HTR-8/SVneo (cell line): ENCODE measurements at places on chromosomes 7 and 10.

DNA sequence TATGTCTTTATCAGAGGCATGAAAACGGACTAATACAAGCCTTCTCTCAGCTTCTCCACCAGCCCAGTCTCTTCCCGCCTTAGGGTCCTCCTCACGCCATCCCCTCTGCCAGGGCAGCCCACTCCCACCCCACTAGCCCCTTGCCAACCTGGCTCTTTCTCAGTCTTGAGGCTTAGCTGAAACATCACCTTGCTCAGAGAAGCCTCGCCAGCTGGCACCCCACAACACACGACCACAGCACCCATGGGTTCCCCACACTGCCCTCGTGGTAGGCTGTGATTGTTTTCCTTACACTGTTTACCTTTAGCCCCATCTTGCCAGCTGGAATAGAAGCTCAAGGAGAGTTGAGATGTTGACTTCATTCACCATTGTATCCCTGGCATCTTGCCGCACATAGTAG, 44.4 kb downstream of the GPAM start:
- no peak for DNase-seq

- DNase-seq: no peak
Observed at GRCh38 chr10:4440260-4440659, 385.7 kb upstream of the AKR1E2 start.

GRCh38 chr10:43857206-43857930, 208.7 kb upstream of the ZNF32 start:
- peak; percentile 64 for DNase-seq

- DNase-seq: no peak
Observed at GRCh38 chr7:36047091-36047658, 105.9 kb upstream of the EEPD1 start.

GRCh38 chr10:11609052-11609451, 2.4 kb downstream of the USP6NL start:
- DNase-seq: no peak

- DNase-seq: no peak
Observed at GRCh38 chr7:124456286-124456685, 309.3 kb downstream of the GPR37 start.

DNA sequence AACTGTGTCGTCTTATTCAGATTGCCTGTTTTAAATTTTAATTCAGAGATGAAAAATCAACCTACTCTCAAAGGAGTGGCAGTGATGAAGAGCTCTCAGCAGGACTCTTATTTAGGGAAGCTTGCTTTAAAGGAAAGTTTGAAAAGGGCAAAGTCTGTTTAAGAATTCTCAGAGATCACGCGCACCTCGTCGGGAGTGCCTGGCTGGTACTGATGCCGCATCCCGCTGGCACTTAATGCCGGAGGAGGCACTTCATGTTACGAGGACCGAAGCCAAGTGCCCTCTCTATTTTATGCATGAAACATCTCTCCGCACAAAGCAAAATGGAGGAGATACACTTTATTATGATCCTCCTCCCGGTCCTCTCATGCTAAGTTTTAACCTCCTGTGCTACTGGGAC, 71.1 kb upstream of the INSYN2A start:
- no peak for DNase-seq

GRCh38 chr10:124374535-124375352, 44.0 kb downstream of the OAT start:
- no peak for DNase-seq

DNA sequence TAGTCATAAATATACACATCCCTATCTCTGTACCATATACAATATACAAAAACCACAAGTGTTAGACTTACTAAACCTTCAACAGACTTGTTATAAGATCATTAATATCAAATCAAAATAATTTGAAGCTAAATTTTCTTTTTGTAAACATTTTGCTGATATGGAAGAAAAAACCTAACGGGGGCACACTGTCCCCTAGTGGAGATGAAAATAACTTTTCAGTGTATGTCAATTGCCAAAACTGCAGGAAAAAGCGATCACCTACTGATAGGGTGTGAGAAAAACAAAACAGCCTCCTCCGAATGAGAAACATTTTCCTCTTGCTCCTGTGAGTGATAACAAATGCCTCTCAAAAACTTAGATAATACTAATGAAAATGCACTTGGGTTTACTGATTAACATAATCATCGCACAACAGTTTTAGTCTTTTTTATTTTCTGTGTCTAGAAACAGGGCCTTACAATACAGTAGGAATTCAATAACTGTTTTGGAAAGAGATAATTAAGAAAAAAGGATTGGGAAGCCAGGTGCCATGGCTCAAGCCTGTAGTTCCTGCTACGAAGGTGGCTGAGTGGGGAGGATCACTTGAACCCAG, 322.7 kb downstream of the CRPPA start:
- DNase-seq: peak; percentile 3

DNA sequence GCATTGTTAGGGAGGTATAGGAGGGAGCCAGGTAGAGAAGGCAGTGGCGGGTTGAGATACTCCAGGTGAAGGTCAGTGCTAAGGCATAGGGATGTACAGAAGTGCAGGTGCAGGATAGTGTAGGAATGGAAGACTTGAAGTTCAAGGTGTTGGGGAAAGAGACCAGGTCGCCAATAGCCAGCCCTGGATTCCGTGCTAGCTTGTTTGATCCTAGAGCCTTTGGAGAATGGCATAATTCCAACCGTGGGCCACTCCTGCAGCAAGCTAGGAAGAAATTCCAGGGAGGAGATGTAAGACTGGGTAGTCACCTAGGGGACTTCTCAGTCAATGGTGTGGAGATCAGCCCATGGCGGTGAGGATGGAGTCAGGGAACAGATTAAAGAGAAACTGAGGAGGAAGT, 272.7 kb downstream of the RPS24 start:
- DNase-seq: no peak

- DNase-seq: no peak
Observed at GRCh38 chr10:109727436-109727835, 195.9 kb downstream of the XPNPEP1 start.

DNA sequence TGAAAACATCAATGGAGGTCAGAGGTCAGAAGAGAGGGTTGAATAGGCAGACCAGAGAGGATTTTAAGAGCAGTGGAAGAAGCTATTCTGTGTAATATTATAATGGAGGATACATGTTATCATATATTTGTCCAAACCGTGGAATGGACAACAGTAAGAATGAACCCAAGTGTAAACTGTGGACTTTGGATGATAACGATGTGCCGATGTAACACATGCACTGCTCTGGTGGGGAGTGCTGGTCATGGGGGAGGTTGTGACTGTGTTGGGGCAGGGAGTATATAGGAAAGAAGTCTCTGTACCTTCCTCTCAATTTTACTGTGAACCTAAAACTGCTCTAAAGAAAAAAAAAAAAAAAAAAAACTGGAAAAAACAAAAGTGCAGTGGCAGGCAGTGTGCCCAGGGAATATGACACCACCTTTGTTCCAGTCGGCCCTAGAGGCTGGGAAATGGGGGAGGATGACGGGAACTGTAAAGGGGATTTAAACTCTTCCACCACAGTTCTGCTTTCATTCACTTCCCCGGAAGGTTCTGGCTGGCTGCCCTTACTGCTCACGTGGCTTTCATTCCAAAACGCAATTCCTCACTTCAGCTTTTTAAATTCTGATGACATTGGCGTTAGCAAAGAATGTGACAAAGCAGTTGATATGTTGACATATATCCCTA, 113.7 kb upstream of the ANKRD1 start:
- DNase-seq: peak; percentile 13

DNA sequence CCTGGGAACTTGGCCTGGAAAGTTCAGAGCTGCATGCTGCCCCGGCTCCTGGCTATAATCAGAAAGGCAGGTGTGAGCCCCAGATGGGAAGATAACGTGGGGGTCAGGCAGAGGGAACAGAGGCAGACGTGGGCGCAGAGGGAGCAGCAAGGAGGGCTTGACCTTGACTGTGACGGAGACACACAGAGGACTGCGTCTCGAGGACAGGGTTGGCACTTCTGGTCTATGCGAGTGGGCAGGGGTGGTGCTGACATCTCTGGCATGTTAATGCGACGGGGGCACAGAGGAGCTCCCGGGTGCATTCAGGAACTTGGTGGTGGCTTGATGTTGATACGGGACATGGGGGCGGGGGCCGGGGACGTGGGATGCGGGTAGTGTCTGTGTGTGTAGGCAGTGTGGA, 232.1 kb upstream of the GRB10 start:
- DNase-seq: no peak

- no peak for DNase-seq
Observed at GRCh38 chr7:101108961-101109360, 17.9 kb upstream of the SERPINE1 start.

GRCh38 chr10:128950916-128951275, 516.1 kb upstream of the MGMT start:
- DNase-seq: no peak

DNA sequence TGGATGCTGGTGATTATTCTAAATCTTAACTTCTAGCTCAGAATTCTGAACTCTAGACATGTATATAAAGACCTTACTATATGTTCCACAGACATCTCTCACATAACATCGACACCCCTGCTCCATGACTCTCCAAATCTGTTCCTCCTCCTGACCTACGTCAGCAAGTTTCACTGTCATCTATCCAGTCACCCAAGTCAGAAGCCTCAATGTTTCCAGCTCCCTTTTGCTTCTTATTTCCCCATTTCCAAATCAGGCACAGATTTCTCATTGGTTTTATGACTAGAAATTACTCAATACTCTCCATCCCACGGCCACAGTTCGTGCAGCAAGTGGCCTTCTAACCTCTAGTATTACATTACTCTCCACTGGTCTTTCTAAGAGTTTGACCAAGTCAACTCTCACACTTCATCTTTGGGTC, 28.5 kb downstream of the EPC1 start:
- no peak for DNase-seq

DNA sequence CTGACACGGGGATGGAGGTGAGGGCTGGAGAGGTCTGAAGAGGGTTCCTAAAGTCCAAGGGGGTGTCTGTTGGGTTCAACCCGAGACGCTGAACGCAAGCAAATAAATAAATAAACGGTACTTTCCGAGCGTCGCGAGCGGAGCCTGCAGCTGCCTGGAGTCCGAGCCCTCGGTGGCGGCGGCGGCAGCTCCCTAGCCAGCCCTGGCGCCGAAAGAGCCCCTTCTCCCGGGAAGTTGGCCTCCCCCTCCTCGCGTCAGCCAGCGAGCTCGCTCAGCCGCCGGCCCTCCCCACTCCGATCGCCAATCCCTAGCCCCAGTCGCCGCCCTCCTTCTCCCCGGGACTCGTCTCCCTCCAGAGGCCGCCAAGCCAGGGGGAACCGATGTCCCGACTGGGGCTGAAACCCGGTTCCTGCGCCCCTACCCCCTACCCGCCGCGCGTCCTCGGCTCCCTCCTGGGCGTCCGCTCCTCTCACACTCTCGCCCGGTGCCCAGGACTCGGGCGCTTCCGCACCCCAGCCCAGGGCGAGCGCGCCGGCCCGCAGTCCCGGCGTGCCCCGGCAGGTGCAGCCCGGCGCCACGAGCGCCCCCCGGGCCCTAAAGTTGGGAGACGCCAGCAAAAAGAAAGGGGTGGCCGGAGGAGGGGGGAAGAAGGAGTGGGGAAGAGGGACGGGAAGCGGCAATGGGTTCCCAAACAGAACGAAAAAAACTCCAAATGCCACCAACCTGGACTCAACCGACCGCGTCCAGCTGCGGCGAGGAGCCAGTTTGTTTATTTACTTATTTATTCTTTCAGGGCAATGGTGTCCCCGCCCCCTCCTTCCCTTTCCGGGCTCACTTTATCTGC, at the start of gene GFRA1:
TSS of gene GFRA1 (minus strand) at position 767 of the 844 bp plus-strand sequence. CDS start 1,177 bp downstream, outside the sequence.
- no peak for DNase-seq

GRCh38 chr10:126465771-126466170, 77.5 kb upstream of the ADAM12 start:
- no peak for DNase-seq

DNA sequence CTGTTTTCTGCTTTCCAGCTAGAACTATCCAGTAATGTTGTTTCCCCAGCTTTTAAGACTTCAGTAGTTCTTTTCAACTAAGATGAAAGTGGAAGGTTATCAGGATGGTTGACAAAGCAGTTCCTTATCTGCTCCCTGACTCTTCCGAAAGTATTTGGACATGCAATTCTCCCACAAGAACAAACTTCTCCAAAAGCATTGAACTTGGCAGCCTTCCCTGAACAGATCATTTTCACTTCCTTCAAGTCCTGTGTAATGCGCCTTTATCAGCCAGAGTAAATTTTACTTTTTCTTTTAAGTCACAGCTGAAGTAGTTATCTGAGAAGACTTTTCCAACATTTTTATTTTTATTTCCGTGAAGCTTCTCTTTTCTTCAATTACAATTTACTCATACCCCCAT, 39.7 kb downstream of the CDC14C start:
- no peak for DNase-seq
